ENCODE measurements at places on chromosomes 4 and X.

- no peak for DNase-seq
Observed at GRCh38 chr4:77927991-77928925, 65.6 kb downstream of the MRPL1 start.

GRCh38 chr4:75644095-75644494 is 13.8 kb upstream of the CDKL2 start:
- no peak for DNase-seq

DNA sequence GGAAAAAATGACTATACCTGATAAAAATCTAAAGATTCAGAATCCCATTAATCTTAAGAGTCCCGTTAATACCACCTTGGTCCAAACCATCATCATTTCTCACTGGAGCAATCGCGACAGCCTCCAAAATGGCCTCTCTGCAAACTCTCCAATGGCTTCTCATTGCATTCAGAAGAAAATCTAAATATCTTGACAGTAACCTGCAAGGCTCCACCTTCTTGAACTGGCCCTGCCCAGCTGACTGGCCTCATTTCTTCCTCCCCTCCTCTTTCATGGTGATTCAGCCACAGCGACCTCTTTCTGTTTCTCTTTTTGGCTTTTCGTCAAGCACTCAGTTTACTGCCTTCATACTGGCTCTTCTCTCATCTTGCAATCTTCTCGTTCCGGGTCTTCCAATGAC is 56.2 kb upstream of the GPRIN3 start:
- no peak for DNase-seq

DNA sequence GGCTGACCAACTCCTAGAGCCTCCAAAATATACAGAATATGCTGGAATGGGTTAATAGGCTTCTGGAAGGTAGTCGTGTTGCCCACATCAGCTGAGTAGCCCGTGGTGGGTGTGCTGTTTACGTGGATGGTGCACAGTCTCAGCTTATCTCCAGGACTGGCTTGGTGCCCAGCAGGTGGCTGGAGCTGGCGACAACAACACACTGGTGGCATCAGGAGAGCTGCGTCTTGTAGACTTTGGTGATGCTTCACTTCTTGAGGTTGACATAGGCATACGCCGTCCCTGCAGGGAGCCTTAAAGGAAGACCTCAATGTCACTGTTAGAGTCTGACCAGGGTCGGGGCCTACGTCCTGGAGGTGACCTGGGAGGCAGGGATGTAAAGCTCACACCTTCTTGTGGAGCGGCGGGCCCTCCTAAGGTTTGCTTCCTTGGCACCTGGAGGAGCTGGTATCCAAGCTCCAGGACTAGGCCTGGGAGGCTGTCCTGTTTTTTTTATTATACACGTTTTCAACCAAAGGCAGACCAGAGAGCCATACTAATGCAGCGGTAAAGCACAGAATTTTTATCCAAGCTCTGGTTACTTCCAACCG is 26.5 kb upstream of the RBMX start:
- DNase-seq, result no peak

- DNase-seq, result no peak
Observed at GRCh38 chrX:46333550-46333949, 211.7 kb downstream of the ZNF674 start.

GRCh38 chr4:155544547-155544946 is 122.1 kb upstream of the GUCY1A1 start:
- DNase-seq, result no peak

GRCh38 chrX:69320116-69320515 is 154.9 kb upstream of the PJA1 start:
- no peak for DNase-seq

- DNase-seq, result no peak
Observed at GRCh38 chr4:173794662-173795061, 264.6 kb upstream of the HAND2 start.

DNA sequence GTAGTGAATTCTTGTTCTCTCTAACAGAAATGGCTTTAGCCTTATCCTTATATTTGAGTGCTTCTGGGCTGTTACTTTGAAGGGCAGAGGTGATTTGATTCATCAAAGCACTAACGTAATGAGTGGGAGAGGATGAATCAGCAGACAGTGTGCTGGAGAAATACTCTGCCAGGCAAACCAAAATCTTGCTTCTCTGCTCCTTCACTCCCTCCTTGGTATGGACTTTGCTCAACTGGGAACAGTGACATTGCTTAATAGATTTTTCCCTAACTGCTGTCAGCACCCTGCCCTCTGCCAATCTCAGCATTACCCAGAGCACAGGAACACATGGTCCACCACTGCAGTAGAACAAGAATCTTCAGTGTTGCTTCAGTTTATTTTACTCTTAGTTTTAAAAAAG is 56.0 kb downstream of the PDLIM5 start:
- no peak for DNase-seq
